Ureter (tissue), 1 donor: ENCODE measurements at places on chromosomes 5 and 9. TPM values are rescaled to one million over a fixed set of nuclear protein-coding genes. Genes with fewer than 3 reads are reported as not detected.

Gene LCN15
- total RNA-seq: not detected

Gene ZCCHC7
- total RNA-seq: 31.7 TPM

Gene C5orf58
- not detected for total RNA-seq

Gene BTNL9
- total RNA-seq: 26.0 TPM

Gene IL5
- total RNA-seq: not detected

Gene C9orf152
- total RNA-seq: 6.7 TPM

Gene INSYN2B
- total RNA-seq: not detected

Gene MAP1B
- total RNA-seq: 128 TPM

DNA sequence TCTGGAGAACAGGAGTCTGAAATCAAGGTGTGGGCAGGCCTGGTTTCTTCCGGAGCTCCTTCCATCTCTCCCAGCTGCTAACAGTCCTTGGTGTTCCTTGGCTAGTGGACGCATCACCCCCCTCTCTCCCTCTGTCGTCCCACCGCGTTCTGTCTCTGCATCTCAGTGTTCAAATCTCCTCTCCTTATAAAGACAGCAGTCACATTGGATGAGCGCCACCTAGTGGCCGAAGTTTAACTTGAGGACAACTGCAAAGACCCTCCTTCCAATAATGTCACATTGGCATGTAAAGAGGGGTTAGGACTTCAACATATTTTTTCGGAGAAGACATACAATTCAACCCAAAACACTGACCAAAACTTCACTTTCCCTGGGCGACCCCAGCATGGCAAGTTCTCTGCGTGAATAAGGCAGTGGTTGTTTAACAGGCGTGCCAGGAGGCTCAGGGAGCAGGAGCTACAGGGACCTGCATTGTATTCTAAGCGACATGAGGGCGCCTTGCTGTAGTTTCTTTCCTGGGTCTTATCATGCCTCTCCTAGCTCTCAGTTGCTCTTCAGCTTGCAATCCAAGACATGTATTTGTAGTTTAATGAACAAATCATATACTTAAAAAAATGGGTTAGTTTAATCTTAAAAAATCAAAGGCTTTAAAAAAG, 27.9 kb upstream of the BASP1 start:
- DNase-seq: peak; percentile 62

- DNase-seq: peak; percentile 90
These were observed 79.6 kb downstream of the ADAMTS2 start for GRCh38 chr5:179265514-179266290.

DNA sequence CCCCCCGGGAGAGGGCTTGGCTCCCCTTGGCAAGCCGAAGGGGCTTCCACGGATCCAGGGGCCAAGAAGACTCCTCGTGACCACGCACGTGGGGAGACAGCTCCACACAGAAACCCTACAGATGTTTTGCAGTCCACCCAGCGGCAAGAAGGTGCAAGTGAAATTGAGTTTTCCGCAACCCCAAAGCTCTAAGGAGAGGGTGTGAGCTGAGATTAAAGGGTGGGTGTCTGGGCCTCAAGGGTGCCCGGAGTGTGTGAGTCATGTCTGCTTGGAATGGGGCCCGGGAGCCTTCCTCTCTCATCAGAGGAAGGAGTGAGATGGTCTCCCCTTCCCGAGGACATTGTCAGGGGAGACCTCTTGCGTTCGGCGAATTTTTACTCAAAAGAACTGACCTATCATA, 79.1 kb downstream of the OLFM1 start:
- no peak for DNase-seq

GRCh38 chr5:88159591-88159990, 109.1 kb downstream of the TMEM161B start:
- no peak for DNase-seq

GRCh38 chr9:120891245-120891883, 14.4 kb upstream of the PHF19 start:
- DNase-seq: no peak

- no peak for DNase-seq
These were observed 539.2 kb downstream of the ACTL7B start for GRCh38 chr9:108316630-108317029.

- DNase-seq: no peak
These were observed 48.1 kb downstream of the NSUN2 start for GRCh38 chr5:6584727-6585126.

DNA sequence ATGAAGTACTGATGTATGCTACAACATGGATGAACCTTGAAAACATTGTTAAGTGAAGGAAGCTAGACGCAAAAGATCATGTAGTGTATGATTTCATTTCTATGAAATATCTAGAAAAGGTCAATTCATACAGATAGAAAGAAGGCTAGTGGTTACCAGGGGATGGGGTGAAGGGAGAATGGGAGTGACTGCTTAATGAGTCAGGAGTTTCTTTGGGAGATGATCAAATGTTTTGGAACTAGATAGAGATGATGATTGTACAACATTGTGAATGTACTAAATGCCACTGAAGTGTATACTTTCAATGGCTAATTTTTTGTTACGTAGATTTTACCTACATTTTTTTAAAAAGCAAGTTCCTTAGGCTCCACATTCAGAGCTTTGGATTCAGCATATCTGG, 14.9 kb upstream of the DELE1 start:
- DNase-seq: no peak

- no peak for DNase-seq
These were observed 46.3 kb downstream of the FSTL4 start for GRCh38 chr5:133565993-133566392.

DNA sequence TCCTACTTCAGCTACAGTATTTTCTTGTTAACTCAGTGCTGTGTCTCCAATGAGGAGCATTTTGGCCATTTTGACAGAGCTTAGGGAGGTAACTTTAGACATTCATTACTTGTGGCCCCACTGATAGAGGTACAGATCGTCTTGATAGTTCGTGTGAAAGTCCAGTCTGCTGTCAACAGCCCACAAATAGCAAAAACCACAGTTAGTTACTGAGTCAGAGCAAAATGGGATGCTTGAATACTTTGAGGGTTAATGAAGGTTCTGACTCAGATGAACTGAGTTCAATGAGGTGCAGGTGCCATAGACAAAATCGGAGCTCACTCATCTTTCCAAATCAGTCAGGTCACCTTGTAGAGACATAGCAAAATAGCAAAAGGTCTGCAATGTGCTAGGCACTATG, 163.1 kb upstream of the TLE4 start:
- no peak for DNase-seq

DNA sequence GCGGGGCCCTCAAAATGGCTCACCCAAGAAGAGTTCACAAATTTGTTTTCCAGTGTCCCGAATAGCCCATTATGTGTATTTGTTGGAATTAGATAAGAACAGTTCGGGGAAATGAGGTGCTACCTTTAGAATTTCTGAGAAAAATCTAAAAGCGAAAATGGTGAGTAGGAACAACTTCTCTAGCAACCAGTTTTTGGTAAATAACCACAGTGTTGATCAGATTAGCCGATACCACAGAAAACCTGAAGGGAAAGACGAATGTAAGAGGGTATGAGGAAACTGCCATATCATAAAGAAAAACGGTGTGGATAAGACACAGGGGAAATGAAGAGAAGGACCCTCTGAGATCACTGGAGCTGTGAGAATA, 31.0 kb downstream of the ADAM19 start:
- no peak for DNase-seq

DNA sequence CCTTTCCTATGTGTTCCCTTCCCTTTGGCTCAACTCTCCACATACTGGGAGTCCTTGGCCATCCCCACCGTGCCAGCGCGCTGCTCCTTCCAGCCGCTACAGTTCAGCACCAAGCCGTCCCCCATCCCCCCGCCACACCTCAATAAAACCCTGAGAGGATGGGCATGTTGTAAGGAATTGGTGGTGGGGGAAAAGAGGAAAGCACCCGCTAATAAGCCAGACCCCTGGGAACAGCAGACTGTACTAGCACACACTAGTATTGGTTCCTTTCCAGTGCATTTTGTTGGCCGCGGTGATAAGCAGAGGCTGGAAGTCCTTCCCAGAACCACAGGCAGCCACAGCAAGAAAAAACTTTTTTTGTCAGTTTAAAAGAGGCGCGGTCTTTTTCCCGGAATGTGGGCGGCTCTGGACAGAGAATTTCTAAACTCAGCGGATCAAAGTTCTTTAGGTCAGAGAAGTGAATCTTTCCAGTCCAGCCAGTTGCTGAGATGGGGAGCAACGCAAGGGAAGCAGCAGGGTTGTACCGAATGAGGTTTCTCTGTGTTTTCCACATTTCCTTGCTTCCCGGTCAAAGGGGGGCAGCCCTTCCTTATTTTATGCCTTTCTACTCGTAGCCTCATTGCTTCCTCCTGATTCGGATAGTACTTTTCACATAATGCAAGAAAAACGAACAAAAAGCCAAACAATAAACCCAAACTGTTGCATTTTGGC, 2.1 kb downstream of the CHSY3 start:
- no peak for DNase-seq

DNA sequence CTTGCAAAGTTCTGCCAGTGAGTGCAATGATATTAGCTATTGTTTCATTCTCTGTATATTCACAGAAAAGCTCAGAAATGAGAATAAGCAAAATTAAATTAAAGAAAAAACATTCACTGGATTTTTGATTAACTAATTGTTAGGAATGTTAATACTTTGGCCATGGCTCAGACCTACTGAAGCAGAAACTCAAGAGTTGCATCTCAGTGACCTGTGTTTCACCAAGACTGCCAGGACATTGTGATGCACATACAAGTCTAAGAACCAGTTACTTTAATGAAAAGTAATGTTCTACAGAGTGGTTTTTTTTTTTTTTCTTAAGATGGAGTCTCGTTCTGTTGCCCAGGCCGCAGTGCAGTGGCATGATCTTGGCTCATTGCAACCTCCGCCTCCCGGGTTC, 464.9 kb upstream of the NMUR2 start:
- no peak for DNase-seq

GRCh38 chr9:105233873-105234272, 10.6 kb upstream of the SLC44A1 start:
- DNase-seq: no peak

DNA sequence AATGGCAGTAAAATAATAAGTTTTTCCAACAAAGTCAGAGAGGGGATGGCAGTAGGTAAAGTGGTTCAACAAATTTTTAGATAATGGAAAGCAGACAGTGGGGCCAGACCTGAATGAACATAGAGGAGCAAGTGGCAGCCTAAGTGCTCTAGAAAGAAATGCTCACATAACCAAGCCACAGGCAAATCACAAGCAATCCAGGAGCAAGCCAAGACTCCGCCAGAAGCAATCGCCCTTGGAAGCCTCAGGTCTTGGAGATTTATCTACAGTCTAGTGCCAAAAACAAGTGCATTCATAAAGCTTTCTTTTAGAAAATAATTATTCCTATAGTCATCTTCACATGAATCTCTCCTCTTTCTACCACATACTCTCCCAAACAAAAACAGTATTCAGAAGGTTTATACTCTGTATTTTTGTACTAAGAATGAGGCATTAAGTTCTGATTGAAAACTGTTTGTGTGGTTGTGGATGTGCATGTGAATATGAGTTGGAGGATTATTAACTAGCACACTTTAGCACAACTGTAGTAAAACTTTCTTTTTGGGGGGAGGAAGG, 375.5 kb downstream of the CDH9 start:
- DNase-seq: no peak

- DNase-seq: no peak
These were observed 91.8 kb downstream of the PTTG1 start for GRCh38 chr5:160513485-160513884.

DNA sequence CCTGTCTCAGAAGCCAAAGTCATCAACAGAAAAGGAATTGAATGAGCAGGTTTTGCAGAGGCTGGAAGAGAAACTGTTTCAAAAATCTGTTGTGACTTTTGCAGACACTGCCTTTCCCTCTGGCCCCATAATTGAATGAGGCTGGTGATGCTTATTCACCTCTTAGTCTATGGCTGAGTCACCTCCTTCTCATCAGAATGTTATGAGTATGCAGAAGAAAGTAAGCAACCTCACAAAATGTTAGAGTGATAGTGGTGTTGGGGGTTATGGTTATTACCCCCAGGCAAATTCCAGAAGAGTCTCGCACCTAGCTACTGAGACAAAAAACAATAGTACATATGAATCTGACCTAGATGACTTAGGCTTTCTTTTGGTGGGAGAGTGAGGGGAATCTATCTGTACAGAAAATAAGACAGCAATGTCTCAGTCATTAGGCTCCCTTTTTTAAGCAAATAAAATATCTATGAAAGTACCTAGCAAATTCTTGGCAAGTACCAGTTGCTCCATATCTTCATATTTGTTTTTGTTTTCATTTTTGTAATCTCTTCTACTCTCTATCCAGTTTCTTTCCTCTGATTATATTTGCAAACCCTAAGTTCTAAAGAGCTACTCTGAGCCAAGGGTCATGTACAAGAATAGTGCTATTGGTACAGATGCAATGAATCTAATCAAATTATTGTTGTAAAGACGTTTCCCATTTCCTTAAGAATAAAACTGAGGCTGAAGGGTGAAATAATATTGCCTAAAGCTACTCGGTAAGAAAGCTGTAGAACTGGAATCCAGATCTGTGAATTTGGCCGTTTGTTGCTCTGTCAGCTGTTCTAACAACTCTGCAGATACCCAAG, 498.1 kb upstream of the TNC start:
- DNase-seq: no peak

DNA sequence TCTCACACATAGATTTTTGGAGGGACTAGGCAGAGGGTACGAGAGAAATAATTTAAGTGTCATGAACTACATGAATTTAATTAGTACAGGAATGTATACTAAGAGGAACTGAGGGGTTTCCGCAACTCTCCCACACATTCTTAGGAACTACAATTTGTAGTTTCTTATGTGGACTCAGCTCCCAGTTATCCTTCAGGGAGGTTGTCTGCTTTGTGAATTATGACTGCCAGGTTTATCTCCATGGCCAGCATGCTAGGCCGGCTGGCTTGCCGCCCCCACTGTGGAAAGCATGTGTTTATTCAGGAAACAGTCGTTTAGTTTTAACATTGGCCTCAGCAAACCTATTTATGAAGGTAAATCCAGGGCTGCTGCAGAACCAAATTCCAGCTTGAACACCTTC, 415.0 kb downstream of the KCTD16 start:
- no peak for DNase-seq

GRCh38 chr5:60101573-60101972, 208.0 kb upstream of the PDE4D start:
- DNase-seq: no peak

DNA sequence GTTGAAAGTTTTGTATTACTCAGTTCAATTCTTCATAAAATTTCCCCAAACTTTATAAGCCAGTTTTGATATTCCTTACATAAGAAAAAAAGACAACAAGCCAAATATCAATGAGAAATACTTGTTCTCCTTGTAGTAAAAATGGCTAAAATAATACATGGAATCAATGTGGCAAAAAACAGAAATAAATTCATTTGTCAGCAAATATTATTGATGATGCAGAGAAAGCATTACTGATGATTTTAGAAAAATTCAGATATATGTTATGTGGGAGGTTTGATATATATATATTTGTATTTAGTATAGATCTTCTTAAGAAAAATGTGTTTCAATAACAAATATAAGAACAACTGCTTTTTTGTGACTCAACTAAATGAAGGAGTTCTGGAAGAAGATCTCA, 127.0 kb upstream of the PUM3 start:
- no peak for DNase-seq

- DNase-seq: no peak
These were observed 18.1 kb downstream of the COL5A1 start for GRCh38 chr9:134659688-134660131.
